ENCODE measurements at places on chromosomes 16 and 17.

- no peak for DNase-seq
Observed at GRCh38 chr16:64012166-64012565, 1109.7 kb downstream of the CDH11 start.

DNA sequence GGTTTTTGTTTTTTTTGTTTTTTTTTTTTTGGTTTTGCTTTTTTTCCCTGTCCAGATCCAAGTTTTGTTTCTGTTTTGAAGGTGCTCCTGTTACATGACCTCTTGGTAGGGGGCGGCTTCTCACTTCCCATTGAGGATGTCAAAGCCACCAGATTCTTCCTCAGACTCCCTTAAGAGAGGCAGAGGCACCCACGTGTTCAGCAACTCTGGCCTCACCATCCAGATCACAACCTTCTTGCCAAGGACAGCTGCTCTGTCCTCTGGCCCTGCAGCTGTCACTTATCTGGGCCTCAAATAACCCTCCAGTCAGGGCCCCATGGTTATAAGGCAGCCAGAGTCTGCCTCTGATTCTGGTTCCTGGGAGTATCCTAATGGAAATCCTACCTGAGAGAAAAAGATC, 208.5 kb downstream of the STX8 start:
- no peak for DNase-seq

DNA sequence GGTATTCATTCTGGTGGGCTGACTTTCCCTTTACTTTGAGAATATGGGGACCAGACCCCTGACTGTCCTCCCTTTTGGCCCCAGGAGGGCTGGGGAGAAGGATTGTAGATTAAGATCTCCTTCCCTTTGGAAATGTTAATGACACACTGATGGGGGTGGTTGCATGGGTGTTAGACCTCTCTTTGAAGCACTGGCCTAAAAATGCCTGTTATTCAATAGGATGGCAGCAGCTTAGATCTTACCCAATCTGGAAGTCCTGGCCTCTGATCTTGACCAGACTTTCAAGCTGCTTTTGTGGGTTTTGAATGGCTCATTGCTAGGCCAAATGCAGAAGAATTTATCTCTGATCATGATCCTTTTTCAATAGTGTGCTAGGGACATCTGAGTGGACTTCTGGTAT, 25.7 kb downstream of the MAP3K3 start:
- no peak for DNase-seq

- DNase-seq, result no peak
Observed at GRCh38 chr17:49496183-49496866, 1.2 kb downstream of the NGFR start.

DNA sequence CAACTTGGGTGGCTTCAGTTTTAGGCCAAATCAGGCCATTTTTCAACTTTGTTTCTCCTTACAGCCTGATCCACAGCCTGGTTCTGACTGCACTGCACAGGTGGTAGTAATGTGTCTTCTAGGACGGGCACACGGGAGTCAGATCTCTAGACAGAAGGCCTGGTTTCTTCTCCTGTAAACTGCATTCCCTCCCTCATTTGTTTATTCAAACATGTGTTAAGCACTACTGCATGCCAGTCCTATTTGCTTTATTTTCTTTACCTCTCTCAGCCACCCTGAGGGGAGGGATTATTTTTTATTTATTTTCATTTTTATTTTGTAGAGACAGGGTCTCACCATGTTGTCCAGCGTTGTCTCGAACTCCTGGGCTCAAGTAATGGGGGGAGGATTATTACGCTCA, 6.3 kb upstream of the KSR1 start:
- no peak for DNase-seq

- DNase-seq, result no peak
Observed at GRCh38 chr16:76246587-76246986, 30.6 kb upstream of the CNTNAP4 start.

DNA sequence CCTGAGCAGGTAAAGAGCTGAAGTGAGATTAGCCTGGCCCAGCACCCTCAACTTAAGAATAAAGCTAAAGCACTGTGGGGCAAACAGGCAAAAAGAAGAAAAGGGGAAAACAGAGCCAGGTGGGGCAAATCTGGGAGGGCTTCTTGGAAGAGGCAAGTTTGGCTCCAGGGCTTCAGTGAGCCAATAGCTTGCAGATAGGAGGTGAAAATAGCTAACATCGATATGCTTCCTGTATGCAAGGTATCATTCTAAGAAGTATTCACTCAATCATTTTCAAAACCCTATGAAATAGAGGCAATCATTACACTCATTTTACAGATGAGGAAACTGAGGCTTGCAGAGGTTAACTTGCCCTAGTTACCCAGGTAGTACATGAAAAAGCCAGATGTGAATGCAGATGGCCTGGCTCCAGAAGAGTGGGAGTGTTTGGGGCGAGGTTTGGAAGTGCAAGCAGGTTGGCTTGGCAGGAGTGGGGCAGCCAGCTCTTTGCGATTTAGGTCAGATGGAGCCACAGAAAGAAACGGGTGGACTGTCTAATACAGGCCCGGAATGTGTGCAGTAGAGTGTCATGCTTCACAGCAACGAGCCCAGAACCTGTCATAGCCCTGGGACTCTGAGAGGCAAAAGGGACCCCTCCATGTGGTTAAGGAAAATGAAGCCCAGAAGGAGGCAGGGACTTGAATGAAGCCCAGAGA, 5.7 kb downstream of the WNT3 start:
- DNase-seq, result no peak

- DNase-seq, result no peak
Observed at GRCh38 chr17:83171661-83172060, 92.3 kb downstream of the METRNL start.

DNA sequence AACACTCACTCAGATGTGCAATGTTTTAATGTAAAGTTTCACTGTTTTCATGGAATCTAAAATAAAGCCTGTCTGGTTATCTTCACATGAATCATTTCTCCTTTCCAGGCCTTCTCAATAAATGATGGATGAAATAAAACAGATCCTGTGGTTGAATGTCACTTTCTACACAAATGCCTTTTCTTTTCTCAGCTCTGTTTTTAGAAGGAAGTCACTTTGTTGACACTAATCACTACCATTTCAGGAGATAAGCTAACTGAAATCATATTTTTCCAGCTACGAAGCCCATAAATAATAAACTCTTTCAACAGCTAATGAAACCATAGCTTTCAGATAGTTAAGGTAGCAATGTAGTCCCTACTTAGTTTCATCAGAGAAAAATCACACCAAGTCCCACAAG, 17.9 kb downstream of the NME2 start:
- no peak for DNase-seq

DNA sequence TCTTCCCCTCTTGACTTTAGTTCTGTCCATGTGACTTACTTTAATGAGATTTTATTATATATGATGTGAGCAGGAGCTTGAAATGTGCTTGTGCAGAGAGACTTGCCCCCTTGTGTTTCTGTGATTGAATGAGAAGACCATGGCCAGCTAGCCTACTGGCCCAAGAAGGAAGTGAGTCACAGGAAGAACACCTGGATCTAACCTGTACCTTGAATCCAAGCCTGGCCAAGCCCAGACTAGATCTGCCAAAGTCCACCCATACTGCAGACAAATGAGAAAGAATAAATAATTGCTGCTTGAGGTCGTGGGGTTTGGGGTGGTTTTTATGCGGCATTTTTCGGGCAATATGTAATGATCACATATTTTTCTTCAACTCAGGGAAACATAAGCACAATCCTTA, 9.6 kb downstream of the ABCA10 start:
- DNase-seq, result no peak

GRCh38 chr16:4273858-4274311, 1.1 kb upstream of the TFAP4 start:
- peak; percentile 14 for DNase-seq

DNA sequence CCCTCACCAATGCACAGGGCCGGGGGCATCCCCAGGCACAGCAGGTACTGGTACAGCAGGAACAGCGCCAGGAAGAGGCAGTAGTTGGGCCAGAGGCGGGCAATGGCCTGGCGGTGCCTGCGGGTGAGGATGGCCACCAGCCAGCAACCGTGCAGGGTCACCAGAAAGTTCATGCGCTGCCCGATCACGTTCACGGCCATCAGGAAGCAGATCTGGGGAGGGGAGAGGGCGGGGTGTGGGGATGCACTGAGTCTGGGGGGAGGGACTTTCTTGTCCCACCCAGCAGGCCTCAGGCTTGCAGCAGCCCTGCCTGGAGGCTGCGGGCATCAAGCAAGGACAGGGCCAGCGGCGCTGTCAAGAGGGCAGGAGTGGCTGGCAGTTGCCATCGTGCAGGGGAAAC, 25.4 kb downstream of the CTU2 start:
- DNase-seq, result no peak

GRCh38 chr17:77485089-77485833, 344.5 kb downstream of the SEC14L1 start:
- no peak for DNase-seq

DNA sequence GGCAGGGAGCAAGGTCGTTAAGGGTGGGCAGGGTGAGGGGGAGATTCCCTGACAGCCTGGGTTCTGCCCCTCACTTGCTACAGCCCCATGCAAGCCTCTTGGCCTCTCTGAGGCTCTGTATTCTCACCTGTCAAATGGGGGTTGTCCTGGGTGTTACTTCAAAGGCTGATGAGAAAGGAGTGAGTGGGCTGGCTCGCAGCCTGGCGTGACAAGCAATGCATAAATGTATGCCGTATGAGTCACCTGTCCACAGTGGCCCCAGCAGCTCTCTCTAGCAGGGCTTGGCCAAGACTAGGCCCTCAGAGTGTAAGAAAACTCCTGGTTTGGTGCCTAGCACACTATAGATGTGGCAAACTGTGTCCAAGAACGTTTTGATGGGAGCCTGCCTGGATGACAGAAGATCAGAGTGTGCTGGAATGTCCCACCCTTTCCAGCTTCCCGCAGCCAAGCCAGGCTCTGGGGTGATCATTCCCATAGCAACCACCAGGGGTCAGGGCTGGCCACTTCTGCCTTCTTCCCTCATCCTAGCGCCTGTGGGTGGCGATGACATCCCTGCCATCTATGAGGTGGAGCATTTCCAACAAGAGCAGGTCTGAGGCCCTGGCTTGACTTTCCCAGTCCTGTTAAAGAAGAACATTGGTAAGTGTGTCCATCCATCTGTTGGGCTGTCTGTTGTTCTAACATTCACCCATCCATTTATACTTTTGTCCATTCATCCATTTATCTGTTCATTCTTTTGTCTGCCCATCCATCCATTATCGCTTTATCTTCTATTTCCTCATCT, 37.2 kb upstream of the ADGRG1 start:
- DNase-seq, result peak; percentile 20

DNA sequence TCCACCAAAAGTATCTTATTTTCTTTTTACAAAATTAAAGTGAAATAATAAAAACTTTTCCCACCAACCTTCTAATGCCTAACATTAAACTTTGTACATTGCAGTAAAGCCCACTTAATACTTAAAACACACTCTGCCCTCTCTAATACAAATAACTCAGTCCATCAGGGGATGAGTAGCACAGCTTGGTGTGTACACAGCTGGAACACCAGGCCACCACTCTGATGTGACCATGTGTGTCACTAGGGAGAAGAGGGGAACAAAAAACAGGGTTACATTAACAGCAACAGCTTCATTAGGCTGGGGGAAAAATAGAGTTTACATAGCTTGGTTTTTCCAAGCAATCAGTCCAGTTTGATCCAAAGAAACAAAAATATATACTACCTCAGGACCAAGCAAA, 295.0 kb downstream of the CEP112 start:
- DNase-seq, result peak; percentile 42

DNA sequence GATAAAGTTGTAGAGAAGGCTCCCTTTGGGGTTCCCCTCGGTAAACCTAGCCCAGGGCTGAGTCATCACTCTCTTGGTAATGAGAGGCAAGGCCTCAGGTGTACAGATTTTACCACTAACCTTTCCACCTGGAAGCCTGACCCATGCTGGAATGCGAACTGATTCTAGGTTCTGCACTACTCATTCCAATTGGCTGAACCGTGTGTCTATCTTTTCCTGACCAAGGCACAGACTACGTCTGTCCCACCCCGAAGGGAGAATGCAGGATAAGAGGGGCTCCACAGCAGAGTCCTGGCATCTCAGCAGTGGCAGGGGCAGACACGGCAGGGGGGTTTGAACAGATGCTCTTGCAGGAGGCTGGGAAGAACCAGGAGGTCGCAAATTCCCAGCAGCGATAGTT, 65.4 kb upstream of the B4GALNT2 start:
- DNase-seq, result no peak

DNA sequence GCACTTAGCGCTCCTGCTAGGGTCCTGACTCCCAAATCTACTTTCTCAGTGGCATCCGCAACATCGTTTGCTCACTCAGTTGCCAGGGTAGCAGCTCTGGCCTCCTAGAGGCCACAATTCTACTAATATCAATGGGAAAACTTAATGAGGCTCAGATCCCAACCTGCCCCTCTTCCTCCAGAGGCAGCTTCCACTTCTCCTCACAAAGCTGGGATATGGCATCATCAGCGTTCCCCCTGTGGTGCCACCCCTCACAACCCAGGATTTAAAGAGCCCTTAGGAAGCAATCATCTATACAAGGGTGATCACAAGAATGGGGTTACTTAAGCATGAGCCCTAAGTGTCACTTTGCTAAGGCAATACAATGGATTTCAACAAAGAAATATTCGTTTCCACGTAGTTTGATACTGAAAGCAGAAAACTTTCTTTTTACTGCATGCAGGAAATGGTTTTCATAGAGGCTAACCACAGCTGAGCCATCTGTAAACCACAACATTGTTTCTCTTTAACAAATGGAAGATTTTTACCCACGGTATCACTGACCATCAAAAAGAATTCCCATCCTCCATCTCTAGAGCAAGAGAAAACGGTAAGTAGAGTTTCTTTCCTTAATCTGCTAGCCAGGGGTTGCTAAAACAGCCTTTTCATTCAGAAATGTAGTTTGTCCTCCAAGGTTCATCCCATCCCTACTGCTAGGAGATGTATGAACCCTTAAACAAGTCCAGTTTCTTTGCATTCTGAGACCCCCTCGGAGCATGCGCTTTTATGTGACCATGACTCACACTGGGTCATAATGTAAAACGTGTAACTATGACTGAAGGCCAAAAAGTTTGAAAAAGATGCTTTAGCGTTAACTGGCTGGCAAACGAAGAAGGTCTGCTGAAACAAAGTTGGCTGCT, 68.3 kb upstream of the BCAR1 start:
- DNase-seq, result no peak

GRCh38 chr16:57380671-57381462, 8.6 kb downstream of the CX3CL1 start:
- no peak for DNase-seq

DNA sequence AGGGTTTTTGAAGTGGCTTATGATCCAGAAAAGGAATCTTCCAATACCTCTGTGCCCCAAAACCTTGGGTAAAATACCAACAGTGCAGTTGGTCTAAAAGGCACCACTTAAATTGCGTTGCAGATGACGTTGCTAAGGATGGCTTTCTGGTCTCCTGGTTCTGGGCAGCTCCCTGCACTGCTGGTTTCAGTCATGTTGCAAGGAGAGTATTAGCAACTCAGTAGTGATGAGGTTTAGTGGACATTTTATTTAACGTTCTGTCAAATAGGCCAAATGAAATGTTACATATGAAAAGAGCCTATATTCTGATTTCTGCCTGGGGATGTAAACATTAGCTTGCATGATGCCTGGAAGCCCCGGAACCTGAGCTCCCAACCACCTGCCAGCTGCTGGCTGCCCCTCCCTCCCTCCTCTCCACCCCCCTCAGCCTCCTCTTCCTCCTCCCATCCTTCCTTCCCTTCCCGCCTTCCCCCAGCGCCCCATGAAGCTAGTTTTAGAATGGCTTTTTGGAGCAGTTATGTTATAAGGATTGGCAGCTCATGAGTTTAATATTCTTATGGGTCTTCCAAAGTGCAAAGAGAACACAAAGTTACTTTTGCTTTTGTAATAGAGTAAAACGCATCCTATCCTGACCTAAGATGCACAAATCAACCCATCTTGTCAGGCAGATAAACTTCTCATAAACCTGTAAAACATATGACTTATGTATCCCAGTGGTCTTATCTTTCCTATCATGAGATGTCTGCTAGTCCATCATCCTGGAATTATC, 20.7 kb downstream of the CD7 start:
- peak; percentile 28 for DNase-seq

- no peak for DNase-seq
Observed at GRCh38 chr16:3503523-3503922, 2.7 kb downstream of the CLUAP1 start.

All from DMS153 (cell line).